ENCODE measurements at places on chromosomes 1 and 21.

GRCh38 chr1:47843059-47843458 lies 154.1 kb downstream of the TRABD2B start:
- no peak for DNase-seq

DNA sequence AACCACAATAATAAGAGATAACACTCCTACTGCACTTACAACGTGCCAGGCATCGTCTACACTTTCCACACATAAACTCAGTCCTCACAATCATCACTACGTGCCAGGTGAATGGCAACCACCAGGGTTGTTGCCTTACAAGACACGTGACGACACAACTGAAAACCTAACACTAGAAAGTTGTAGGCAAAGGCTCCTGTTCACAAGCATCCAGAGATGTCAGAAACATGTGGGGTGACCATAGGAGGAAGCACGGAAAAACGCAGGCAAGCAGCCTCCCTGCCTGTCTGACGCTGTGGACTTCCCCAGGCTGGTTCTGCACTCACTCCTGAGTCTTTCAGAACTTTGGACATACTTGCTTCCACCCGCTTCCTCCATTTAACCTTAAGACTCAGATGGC lies 7.0 kb downstream of the CAPZB start:
- no peak for DNase-seq

GRCh38 chr1:34370748-34371147 lies 194.0 kb downstream of the C1orf94 start:
- DNase-seq, result no peak

GRCh38 chr1:177857285-177857684 lies 112.6 kb downstream of the SEC16B start:
- no peak for DNase-seq

- DNase-seq, result no peak
Observed at GRCh38 chr1:206039046-206039973, 13.7 kb upstream of the RHEX start.

- DNase-seq, result no peak
Observed at GRCh38 chr1:19557609-19558051, 72.3 kb upstream of the CAPZB start.

GRCh38 chr1:6447818-6448748 lies 17.9 kb downstream of the TNFRSF25 start:
- no peak for DNase-seq

DNA sequence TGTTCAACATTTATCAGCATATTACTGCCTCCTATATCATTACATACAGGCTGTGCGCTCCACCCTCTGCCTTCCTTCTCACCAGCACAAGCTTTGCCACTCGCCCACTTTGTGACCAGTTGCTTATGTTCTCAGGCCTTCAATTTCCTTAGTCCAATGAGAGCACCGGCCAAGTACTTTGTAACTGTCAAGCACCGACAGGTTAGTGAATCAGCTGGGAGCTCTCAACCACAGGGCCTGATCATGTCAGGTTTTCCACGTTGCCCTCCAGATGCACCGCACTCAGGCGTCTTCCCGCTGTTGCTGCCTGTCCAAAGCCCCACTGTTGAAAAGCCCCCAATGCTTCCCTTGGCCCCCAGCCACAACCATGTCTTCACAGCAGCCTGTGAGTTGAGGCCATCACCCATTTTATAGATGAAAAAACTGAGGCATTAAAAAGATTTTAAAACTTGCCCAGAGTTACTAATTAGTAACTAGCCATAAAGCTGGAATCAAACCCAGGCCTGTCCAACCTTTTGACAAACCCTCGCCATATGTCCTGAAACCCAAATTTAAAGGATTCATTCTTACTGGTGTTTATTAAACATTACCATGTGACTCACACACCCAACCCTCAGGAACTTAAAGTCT lies 3.4 kb upstream of the KCNN3 start:
- no peak for DNase-seq

DNA sequence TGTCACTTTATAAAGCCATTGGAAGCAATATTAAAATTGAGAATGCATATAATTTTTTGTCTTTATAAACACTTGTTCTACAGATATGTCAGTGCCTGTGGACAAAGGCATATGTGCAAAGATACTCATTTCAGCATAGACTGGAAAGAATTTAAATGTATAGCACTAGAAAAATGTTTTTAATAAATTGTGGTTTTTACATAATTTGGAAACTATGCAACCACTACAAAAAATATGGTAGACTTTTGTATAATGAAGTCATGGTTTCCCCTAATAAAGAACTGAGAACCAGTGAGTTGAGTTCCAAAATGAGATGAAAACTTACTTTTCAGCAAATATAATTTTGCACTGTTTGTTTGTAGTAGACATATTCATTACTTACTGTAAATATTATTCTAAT lies 48.5 kb downstream of the BRINP3 start:
- DNase-seq, result no peak

DNA sequence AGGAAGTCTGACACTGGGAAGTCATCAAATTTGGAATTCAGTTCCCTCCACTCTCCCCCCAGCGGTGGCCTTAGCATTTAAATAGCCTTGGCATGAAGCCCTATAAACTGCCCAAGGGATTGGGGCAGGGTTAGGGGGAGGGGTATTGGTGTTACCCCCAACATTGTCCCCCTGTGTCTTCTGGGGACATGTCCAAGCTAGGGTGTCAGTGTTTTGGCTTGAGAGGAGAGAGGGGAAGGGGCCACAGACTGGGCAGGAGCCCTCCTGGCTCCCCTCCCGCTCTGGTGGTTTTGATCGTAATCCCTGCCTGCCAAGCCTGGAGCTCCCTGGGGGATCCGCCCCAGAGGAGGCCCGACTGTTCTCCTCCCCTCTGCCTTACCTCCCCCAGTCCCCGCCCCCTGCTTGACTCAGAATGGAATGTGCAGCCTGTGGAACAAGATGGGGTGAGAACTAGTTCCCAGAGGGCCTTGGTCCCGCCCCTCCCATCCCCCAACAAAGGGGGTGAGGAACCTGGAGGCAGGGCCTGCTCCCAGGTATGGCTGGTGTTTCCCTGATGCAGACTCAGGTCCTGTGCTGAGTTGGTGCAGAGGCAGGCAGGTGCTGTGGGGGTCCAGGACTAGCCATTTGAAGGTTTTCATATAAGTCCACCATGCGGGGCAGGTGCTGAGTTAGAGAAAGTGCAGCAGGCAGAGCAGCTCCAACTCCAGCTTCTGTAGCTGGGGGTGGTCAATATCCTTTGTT lies 7.4 kb downstream of the SOX13 start:
- DNase-seq, result no peak

GRCh38 chr1:74199504-74199903 lies 1.5 kb downstream of the FPGT start:
- no peak for DNase-seq

DNA sequence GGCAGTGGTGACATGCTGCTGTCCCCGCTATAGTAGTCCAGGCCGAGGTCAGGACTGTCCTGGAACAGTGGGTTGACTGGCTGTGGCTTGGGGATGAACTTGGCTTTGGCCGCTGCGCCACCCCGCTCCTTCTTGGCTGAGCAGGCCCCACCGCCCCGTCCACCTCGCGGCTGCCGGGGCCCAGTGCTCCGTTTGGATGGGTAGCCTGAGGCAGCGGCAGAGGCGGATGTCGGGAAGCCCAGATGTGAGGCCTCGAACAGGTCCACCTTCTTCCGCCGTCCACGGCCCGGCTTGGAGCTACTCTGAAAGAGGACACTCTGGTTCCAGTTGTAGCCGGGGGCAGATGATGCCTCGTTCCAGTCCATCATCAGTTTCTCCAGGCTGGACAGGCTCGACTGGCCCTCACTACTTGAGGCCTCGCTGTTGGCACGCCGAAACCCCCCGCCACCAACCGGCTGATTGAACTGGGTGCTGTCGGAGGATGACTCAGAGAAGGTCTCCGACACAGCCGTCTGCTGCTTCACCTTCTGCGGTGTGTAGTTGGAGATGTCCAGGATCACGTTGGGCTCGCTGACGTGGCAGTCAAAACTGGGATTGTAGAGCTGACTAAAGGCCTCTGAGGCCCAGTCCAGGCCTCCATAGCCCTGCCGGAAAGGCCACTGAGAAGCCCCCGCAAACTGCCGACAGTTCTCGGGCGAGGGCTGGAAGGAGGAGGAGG lies 55.6 kb downstream of the AHDC1 start:
- DNase-seq, result no peak

- no peak for DNase-seq
Observed at GRCh38 chr1:90550626-90551406, 166.3 kb downstream of the BARHL2 start.

- DNase-seq, result no peak
Observed at GRCh38 chr1:155128755-155129473, 1.2 kb downstream of the EFNA1 start.

- DNase-seq, result peak; percentile 48
Observed at GRCh38 chr1:110412576-110412975, 5.1 kb upstream of the LAMTOR5 start.

DNA sequence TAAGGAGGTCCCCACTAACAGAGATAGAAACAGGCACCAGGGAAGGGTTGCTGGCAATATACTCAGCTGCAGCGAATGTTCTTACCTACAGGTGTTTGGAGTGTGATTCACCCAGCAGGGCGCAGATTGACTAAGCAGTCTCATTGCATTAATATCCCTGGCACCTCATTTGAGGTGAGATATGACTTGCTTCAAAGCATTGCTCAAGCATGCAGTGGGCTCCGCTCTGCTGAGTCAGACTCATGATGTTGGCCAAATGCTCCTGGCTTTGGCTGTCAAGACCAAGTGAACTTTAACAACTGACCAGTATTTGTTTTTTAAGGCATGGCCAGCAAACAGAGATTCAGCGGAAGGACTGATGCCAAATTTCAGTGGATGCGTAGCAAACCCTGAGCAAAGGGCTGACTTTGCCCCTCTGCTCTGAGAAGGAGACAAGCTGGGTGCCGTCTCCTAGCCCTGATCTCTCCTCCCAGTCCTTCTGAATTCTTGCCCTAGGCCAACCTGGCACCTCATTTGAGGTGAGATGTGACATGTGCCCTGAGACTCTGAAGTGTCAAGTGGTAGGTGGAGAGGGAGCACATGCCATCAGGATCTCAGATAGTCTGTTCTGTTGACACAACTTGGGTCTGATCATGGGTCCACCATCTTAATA lies 187.1 kb upstream of the COA6 start:
- DNase-seq, result no peak

DNA sequence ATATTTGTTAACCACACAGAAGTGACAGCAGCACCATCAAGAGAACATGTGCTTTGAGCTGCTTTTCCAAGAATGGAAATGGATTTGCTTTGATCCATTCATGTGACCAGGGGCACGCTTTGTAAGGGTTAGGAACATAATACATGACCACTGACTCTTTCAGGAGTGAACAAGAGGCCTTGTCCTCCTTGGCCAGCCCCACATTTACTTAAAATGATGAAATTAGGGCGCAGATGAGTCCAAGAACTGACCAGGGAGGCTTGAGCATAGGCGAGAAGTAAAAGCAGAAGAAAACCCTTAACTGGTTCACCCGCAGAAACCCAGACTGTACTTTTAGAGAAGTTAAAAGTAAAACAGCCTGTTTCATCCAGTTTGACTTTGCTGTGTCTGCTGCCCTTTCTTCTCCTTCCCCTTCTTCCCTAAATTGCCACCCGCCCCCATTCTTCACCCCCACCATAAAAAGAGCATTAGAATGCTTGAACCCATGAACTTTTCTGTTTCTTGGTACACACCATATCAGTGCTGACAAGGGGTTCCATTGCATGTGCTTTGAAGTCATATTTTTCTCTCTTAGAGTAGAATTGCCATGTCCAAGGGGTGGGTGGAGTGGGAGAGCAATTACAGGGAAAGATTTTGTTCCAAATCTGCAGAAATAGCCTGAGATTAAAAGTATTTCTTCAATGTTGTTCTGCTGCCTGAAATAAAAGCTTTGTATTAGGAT lies 2.6 kb upstream of the GLUL start:
- DNase-seq, result no peak

DNA sequence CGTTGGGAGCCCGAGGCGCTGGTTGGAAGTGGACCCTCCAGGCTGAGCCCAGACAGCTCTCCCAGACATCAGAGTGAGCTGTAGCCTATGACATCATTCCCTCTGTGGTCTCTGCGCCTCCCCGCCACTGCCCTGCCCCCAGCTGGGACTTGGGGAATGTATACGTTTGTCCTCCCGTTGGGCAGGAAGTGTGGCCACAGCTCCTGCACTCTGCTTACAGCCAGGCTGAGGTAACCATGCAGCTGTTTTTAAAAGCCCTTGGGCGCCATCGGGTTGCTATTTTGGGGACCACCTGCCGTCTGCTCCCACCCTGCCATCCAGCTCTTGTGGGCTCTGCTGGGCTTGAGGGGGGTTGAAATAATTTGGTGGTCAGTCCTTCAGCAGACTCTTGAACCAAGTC lies 7.8 kb downstream of the VASH2 start:
- no peak for DNase-seq

DNA sequence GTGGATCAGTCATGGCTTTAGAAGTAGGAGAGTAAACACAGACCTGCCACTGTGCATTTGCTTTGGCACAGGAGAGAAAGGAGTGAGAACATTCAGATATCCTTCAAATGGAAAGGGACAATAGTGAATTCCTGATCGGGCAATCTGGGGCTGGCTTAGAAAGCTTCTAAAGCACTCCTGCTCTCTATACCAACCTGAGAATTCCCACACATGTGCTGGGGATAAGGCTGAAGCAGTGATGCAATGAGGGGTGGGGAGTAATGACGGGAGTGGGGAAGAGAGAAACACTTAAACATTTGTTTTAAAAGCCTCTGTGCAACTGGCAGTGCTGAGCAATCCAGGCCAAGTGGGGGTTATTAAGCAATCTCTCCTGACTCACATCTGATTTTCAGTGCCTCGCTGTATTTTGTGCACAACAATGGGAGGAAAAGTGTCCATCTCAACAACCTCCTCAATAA lies 108.8 kb downstream of the KIAA0319L start:
- DNase-seq, result no peak

- DNase-seq, result no peak
Observed at GRCh38 chr1:205772607-205773032, 2.7 kb downstream of the RAB29 start.

- no peak for DNase-seq
Observed at GRCh38 chr1:118077331-118078045, 107.5 kb downstream of the SPAG17 start.

DNA sequence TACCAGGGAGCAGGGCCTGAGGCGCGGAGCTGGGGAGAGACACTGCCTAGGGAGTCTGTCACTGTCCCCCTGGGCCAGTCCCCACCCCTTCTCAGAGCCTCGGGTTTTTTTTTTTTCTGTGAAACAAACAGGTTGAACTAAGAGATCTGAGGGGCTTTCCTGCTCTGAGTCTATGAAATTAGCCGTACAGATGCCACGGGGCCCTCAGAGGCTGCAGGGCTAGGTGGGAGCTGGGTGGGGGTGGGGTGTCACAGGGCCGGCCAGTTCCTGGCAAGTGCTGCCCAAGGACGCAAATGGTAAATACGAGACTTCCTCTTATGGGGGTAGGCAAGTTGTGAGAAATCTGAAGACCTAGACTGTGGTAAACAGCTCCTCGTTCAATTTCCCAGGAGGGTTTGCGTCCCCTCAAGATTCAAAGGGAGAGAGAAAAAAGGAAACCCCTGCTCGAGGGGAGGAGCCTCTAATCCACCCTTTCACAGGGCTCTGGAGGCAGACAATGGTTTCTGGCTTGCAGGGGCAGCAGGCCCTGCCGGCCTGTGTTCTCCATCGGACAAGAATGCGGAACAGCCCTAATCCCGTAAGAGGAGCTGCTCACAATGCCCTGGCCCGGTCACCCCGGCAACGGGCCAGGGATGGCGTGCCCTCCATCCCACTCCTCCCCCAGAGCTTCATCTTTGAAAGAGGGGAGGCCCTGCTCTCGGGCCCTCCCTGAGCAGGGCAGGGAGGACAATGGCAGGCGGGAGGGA lies 7.8 kb downstream of the NUAK2 start:
- DNase-seq, result peak; percentile 44

GRCh38 chr1:227841096-227841495 lies 25.6 kb downstream of the PRSS38 start:
- DNase-seq, result no peak

All from activated CD4-positive, CD25-positive, alpha-beta regulatory T cell treated with anti-CD3 and anti-CD28 coated beads, Interleukin-2, amount 50 U/mL, for 72 hours (primary cell).